IPS-NIHi11 (cell line): ENCODE measurements at places on chromosomes 5 and 9.

DNA sequence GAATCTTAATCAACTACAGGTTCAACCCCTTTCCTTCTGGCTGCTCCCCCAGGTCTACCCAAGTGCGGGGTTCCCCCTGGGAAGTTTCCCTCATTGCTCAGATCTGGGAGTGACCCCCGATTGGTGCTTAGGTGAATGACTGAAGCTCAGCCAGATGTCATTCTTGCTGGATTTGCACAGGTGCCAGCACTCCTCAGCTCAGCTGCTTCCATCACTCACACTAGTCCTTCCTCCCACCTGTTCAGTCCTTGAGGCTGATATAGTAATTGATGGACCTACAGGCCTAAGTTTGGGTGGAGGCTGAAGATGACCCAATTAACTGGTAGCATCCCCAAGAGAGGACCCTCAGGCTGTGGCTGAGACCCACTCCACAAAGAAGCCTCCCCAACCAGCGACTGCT is 32.9 kb downstream of the PRLR start:
- no peak for DNase-seq

GRCh38 chr9:72704688-72705375 is 183.4 kb downstream of the TMC1 start:
- DNase-seq = no peak

DNA sequence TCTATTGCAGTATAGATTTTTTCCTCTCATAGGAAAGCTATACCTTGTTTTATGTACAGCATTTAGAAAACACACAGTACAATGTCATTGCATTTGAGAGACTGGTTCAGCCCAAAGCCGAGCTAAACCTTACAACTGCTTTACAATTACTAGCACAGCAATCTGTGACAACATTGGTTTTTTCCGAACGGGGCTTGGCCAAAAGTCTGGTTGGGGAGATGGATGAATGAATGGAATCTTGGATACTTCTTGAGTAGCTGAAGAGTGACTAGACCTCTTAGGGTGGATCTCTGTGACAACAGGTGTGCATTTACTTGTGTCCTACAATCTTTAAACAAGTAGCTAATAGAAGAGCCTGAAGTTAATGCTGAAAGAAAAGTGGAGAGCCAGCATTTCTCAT is 1.2 kb downstream of the SGCD start:
- no peak for DNase-seq

DNA sequence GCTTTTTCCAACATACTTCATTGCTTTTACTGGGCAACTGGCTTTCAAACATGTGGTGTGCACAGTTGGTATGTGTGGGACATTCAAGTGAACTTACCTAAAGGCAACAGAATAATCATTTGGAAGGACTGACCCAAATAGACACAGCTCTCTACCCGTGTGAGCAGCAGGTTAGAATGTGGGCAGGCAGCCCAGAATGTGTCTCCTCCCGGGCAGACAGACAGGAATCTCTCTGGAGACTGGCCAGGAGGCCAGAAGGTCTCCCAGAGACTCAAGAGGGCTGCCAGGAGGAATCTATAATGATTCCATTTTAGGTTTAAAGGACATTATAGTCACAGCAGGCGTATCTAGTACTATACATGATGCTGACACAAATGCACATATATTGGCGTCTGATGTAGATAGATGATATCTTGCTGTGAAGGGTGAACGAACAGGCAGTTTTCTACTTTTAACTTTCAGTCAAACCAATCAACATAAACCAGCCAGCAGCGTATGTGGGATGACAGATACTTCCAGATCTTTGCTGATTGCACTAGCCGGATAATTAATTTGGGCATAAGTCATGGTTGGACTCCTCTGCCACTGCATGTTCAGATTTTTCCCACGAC is 297.4 kb upstream of the ZNF608 start:
- DNase-seq = peak; percentile 56

- no peak for DNase-seq
Measured at GRCh38 chr9:84189904-84190303, 150.7 kb downstream of the SLC28A3 start.

DNA sequence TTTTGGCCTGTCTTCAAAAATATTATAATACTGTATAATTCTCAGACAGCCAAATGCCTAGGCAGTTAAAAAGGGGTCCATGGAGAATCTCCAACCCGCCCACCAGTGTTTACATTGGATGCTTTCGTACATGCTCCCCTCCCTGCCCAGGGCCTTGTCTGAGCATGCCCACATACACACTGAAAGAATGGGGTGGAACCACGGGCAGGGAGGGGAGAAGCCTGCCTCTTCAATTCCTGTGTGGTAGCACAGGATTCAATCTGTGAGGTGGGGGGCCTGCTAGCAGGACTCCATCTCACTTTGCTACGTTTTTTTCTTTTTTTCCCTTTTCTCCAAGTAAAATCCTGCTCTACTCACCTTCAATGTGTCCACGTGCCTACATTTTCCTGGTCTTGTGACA is 314.7 kb upstream of the GRAMD2B start:
- peak; percentile 17 for DNase-seq

DNA sequence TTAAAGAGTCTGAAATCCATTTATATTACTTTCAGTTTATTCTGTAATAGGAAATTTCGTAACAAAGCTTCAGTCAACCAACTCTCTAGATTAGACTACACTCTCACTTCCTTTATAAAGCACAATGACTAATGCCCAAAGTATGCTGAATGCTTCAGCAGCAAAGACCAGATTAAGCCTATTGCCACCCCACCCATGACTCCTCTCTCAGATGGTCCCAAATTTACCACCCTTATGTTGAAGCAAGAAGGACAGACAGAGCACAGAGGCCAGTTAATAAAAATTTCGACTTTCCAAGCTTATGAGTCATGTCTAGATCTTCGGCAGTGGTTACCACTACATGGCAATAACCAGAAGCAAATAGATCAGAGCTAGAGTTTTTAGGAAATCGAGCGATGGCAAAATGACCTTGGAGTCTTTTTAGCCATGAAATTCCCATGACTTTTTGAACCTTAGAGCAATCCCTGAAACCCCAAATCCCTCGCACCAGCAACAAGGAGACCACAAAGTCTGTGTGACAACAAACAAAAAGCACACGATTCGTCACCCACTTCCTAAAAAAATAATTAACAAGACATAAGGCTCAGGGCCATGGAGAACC is 287.8 kb upstream of the RASA1 start:
- peak; percentile 8 for DNase-seq

DNA sequence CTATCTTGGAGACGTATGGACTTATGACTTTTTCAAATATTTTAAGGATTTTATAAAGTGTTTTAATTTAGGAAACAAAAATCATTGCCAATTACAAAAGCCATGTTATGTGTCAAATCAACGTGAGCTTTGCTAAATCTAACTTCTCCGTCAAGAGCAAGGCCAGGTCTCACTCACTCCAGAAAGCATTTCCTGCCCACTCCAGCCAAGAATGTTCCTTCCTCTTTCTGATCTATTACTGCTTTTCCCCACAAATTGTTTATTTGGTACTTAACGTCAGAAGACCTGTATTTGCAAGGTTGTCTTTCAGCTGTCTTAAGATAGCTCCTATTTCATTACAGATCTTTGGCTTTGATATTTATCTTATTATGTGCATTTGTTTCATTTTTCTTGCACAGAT is 193.5 kb upstream of the HAPLN1 start:
- no peak for DNase-seq

GRCh38 chr5:73950441-73950873 is 324.5 kb downstream of the ARHGEF28 start:
- DNase-seq = no peak

DNA sequence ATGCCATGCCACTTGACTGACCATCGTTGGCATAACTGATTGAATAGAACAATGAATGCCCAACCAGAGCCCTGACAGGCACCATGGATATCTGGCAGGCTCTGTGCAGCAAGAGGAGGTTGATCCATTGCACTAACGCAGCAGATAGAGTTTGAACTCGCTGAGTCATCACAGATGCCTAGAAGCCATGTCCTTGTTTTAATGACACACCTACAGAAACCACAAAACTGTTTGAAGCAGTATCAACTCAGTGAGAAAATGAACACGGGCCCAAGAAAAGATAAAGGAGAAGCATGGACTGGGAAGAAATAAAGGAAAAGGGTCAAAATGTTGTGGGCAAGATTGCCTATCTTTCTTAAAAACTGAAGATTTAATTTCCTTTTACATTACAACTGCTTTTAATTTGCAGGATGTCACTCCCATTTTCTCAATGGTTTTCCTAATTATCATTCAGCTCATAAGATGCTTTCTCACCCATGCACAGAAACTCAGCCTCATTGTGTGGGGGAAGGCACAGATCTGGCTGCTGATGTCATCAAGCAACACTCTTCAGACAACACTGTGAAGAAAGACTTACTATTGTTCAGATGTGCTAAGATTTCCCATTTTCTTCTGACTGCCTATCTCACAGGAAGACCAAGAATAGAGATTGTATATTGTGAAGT is 129.0 kb downstream of the PIK3R1 start:
- DNase-seq = no peak

- no peak for DNase-seq
Measured at GRCh38 chr5:42557689-42558088, 134.4 kb downstream of the GHR start.

GRCh38 chr5:88474574-88474973 is 205.9 kb upstream of the TMEM161B start:
- no peak for DNase-seq
